Stimulated activated CD4-positive, alpha-beta T cell treated with anti-CD3 and anti-CD28 coated beads, Interleukin-4, amount 100 ng/mL, for 4 hours (primary cell): ENCODE measurements at places on chromosomes 7 and 10.

DNA sequence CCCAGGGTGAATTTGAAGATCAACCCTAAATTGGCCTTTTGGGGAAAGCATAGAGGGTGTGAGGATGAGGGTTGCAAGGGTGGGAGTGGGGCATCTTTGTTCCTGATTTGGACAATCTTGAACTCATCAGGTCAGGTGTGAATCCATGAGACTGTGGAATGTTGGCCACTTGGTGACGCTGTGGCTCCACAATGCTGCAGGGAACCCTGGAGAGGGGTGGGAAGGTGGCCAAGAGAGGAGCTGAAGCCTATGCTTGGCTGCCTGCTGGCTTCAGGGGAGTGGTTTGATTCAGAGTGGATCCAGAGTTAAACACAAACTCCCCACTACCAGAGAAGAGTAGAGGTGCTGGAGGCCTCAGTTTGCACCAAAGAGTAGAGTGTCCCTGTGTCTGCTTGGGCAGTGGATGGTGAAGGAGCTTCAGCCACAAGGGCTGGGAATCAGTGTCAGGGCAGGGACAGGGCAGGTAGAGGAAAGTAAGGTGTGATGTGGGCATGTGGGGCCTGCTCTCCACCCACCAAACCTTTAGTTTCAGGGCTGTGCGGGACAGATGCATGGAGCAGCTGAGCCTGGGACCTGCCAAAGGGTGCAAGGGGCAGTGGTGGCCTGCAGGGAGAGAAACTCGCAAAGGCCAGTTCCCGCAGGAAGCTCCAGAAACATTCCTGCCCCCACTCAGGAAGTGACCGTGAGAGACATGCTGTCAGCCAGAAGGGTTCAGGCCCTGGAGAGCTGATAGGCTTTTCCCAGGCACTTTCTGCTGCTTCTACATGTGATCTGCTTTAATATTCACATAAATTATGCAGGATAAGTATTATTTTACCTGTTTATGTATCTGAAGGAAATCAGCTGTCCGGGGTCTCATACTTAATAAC lies 81.0 kb upstream of the PRSS58 start:
- DNase-seq = no peak

DNA sequence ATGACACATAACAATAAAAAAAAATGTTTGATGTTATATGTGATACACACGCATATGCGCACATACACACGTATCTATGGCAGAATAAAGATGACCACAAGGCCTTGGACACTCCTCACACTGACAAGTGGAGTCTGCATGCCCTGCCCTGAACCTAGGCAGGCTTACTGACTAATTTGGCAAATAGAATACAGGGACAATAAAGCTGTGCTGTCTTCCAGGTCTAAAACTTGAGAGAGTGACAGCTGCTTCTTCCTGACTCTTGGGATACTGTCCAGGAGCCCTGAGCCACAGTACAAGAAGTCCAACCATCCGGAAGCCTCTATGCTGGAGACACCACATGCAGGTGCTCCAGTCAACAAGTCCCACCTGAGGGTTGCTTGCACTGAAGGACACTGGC lies 20.3 kb downstream of the PARD3 start:
- DNase-seq = no peak

GRCh38 chr7:45626441-45627430 lies 52.6 kb downstream of the ADCY1 start:
- DNase-seq = no peak

GRCh38 chr7:150736864-150737263 lies 354 bp upstream of the GIMAP5 start:
- DNase-seq = no peak

DNA sequence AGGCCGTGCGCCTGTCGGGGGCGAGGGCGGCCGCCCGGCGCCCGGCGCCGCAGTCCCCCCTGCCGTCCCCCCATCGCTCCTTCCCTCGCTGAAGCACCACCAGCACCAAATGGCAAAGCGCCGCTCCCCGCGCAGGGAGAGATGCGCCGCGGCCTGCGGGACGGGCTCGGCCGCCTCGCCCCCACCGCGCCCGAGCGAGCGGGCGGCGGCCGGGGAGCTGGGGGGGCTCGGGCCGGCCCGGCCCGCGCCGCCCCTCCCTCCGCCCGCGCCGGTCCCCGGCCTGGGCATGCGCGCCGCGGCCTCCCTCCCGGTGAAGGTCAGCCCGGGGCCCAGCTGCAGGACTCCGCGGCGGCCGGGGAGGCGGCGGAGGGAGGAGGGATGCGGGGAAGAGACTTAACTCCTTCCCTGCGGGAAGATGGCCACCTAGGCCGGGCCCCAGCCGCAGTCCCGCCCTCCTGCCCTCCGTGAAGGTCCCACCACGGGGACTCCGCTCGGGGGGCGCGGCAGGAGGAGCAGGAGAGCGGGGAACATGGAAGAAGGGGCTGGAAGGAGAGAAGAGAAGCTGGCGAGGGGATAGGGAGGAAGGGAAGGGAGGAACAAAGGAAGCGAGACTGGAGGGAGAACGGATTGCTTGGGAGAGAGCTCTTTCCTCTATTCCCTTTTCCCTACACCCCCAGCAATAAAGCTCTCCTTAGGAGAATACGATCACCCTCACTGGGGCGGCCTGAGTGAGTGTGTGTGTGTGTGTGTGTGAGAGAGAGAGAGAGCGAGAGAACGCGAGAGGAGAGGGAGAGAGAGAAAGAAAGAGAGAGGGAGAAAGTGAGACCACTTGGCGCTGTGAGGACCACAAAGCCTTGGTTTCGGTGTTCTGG lies 3.4 kb upstream of the SMARCD3 start:
- DNase-seq = no peak

DNA sequence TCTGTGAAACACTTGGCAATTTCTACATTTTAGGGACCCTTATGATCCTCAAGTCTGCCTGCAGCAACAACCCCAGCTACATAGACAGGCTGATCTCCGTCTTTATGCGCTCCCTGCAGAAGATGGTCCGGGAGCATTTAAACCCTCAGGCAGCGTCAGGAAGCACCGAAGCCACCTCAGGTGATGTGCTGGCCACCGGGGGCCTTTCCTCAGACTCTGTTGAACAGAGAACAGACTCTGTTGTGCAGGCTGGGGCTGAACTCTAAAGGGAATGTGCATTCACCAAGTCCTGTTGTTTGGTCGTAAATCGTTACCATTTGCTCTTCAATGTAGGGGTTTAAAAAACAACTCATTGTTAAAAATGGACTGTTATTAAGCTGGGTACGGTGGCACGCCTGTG lies 86.3 kb downstream of the TRRAP start:
- no peak for DNase-seq

GRCh38 chr7:42611961-42612360 lies 299.9 kb downstream of the C7orf25 start:
- no peak for DNase-seq
